ENCODE measurements at places on chromosomes 3 and 15. TPM values are rescaled to one million over a fixed set of nuclear protein-coding genes. Genes with fewer than 3 reads are reported as not detected.

DNA sequence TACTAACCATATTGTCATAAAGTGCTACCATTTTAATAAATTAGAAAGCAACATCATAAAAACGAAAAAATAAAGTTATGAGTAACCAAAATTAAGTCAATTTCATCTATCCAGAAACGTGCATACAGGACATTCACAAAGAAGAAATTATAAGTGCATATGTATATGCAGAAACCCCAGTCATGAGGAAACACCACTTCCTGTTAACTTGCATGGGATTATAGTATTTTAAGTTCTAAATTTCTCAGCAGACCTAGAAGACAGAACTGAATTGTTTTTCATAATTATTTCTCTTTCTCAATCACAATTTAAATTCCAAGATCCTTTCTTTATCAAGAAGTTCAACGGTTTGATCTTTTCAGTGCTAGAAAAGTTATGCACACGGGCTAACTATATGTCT, 1.4 kb upstream of the KBTBD8 start:
- no peaks in the 10 kb centered on the region for H3K36me3 ChIP-seq
- H3K27me3 ChIP-seq, result peaks cover 4% of the 10 kb centered on the region
- H3K4me3 ChIP-seq, result no peak overlapping the region
- H3K27ac ChIP-seq, result no peak overlapping the region

GRCh38 chr3:87949189-87949878, 109.5 kb downstream of the CGGBP1 start:
- no peaks in the 10 kb centered on the region for H3K4me1 ChIP-seq
- H3K36me3 ChIP-seq, result no peaks in the 10 kb centered on the region
- H3K27ac ChIP-seq, result no peak overlapping the region

- H3K27me3 ChIP-seq, result no peaks in the 10 kb centered on the region
- peaks cover 5% of the 10 kb centered on the region for H3K36me3 ChIP-seq
- DNase-seq, result no peak
- peaks cover 39% of the 10 kb centered on the region for H3K4me1 ChIP-seq
- H3K27ac ChIP-seq, result peak overlapping the region; percentile 8
- H3K4me3 ChIP-seq, result no peak overlapping the region
These were observed 10.5 kb downstream of the NR2C2 start for GRCh38 chr3:14957925-14958324.

Gene NPAP1
- not detected for total RNA-seq

GRCh38 chr3:128309026-128309425, 155.7 kb downstream of the EEFSEC start:
- no peaks in the 10 kb centered on the region for H3K27me3 ChIP-seq
- no peak overlapping the region for H3K4me3 ChIP-seq
- DNase-seq, result no peak
- no peaks in the 10 kb centered on the region for H3K4me1 ChIP-seq

GRCh38 chr3:169344465-169344864, 319.0 kb downstream of the MECOM start:
- H3K4me1 ChIP-seq, result peaks cover 16% of the 10 kb centered on the region
- no peak overlapping the region for H3K4me3 ChIP-seq
- peaks cover under 1% of the 10 kb centered on the region for H3K27me3 ChIP-seq
- H3K36me3 ChIP-seq, result no peaks in the 10 kb centered on the region
- no peak overlapping the region for H3K27ac ChIP-seq
- no peak for DNase-seq

Gene MKRN3
- total RNA-seq, result not detected

Gene TM4SF1
- 10.7 TPM for total RNA-seq

GRCh38 chr3:112687616-112688015, 46.7 kb upstream of the CCDC80 start:
- no peaks in the 10 kb centered on the region for H3K27me3 ChIP-seq
- no peak overlapping the region for H3K27ac ChIP-seq
- H3K36me3 ChIP-seq, result peaks cover 4% of the 10 kb centered on the region
- H3K4me3 ChIP-seq, result no peak overlapping the region
- peaks cover 79% of the 10 kb centered on the region for H3K4me1 ChIP-seq

Measured in HFFc6 (cell line).